ENCODE measurements at places on chromosomes 7 and 10. TPM values are rescaled to one million over a fixed set of nuclear protein-coding genes. Genes with fewer than 3 reads are reported as not detected.

The SH2D4B gene
- 0.23 TPM for total RNA-seq

The PKD2L1 gene
- 0.17 TPM for total RNA-seq

The AQP1 gene
- not detected for total RNA-seq

The NEUROD6 gene
- not detected for total RNA-seq

The NEBL gene
- total RNA-seq = 0.59 TPM

The CNPY1 gene
- total RNA-seq = not detected

The EGFR gene
- not detected for total RNA-seq

The AGR3 gene
- not detected for total RNA-seq

The CHST3 gene
- 0.63 TPM for total RNA-seq

All from activated CD4-positive, alpha-beta T cell treated with anti-CD3 and anti-CD28 coated beads, Interleukin-2, amount 10 ng/mL, durations not matched to agents 24 days and 14 days (primary cell).